ENCODE measurements at places on chromosomes 6 and 20. TPM values are rescaled to one million over a fixed set of nuclear protein-coding genes. Genes with fewer than 3 reads are reported as not detected.

Gene DDX43
- total RNA-seq, result not detected

Gene GABRR1
- total RNA-seq, result not detected

Gene LST1
- total RNA-seq, result 8.1 TPM

Gene L3MBTL1
- total RNA-seq, result 46.6 TPM

Gene VGLL2
- not detected for total RNA-seq

Gene OPRL1
- total RNA-seq, result 13.6 TPM

Gene KIF25
- total RNA-seq, result 2.0 TPM

Gene KCNQ5
- total RNA-seq, result 112 TPM

Gene TSBP1
- not detected for total RNA-seq

Gene SLC17A3
- total RNA-seq, result 0.63 TPM

Gene MAP7
- total RNA-seq, result 107 TPM

Gene LKAAEAR1
- total RNA-seq, result 2.6 TPM

Gene FRK
- total RNA-seq, result 1.8 TPM

Gene TSPO2
- not detected for total RNA-seq

Gene TTK
- total RNA-seq, result 0.39 TPM

Gene ULBP3
- 2.0 TPM for total RNA-seq

Gene GJA10
- not detected for total RNA-seq

Gene LINC00237
- 1.3 TPM for total RNA-seq

Gene MOG
- 125 TPM for total RNA-seq

Gene FLRT3
- 22.8 TPM for total RNA-seq

Gene VSX1
- 3.7 TPM for total RNA-seq

Gene RAET1G
- total RNA-seq, result 0.46 TPM

Gene DDR1
- total RNA-seq, result 138 TPM

Gene COL10A1
- total RNA-seq, result 0.96 TPM

Gene FAM229B
- total RNA-seq, result 66.9 TPM

Gene TPD52L1
- 66.9 TPM for total RNA-seq

Gene NAA20
- 43.8 TPM for total RNA-seq

Gene ARMC12
- 1.9 TPM for total RNA-seq
